ENCODE measurements at places on chromosomes 13 and 19.

DNA sequence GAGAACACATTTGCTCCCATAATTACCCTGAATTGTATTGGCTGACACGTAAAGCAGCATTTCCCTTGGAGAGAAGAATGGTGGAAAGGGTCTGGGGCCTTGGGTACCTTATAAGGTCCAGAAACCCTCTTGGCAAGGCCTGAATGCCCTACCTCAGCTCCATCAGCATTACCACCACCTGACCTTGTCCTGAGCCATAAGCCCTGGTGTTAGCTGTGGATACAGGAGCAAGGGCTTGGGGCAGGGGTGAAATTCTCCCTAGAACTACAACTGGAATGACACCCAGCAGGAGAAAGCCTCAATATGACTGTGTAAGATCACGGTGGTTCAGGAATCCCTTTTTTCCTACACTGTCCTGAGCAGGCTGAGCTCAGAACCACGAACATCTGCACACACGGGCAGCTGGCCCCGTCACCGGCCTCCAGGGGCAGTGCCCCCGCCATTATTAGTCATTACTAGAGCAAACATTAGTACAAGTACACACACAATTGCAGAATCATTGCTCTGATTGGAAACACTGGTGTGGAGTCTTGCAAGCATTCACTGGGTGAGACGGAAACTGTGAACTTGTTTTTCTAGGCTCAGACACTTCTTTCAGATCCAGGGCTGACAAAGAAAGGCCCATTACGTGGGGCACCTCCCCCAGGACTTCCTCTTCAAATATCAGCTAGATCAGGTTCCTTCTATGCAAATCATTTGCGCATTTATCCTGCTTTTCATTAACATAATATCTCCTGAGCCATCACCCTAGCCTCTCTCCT, 26.8 kb upstream of the MTIF3 start:
- DNase-seq: no peak

GRCh38 chr19:52584736-52585440, 14.8 kb downstream of the ZNF701 start:
- DNase-seq: no peak

DNA sequence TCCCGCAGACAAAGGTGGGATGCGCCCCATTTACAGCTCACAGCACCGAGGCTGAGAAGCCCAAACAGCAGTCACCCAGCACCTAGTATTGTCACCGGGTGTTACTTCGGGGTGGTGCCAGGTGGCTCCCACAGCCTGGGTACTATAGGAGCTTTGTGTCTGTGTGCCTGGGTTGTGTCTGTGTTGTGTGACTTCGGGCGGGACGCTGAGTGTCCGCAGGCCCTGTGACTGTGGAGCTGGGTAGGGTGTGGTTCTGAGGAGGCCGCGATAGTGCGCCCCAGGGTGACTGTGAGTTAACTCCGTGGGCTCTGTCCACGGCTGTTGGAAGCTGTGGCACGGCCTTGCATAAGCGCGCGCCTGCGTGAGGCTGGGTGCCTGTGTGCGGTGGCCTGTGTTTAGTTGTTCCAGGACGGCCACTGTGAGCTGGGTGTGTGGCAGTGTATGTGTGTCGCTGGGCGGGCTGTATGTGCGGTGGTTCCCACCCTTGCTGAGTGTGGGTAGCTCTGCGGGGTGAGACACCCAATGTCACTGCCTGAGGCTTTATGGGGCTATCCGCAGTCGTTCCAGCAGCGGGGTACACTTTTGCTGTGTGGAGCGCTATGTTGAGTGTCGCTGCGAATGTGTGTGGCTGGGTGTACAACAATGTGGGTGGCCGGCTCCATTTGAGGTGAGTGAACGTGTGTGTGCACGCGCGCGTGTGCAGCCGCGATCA, 559 bp upstream of the SSBP4 start:
- no peak for DNase-seq

GRCh38 chr19:2171349-2172145, 7.8 kb downstream of the DOT1L start:
- peak; percentile 44 for DNase-seq

- DNase-seq: no peak
Observed at GRCh38 chr19:41735071-41735600, 20.2 kb upstream of the CEACAM6 start.

- DNase-seq: no peak
Observed at GRCh38 chr13:32285633-32285965, 29.6 kb downstream of the ZAR1L start.

GRCh38 chr19:3062165-3063105, at the start of gene TLE5:
TSS of gene TLE5 (minus strand) at chr19:3062495. CDS start at chr19:3062200, 295 bp downstream.
- peak; percentile 59 for DNase-seq

DNA sequence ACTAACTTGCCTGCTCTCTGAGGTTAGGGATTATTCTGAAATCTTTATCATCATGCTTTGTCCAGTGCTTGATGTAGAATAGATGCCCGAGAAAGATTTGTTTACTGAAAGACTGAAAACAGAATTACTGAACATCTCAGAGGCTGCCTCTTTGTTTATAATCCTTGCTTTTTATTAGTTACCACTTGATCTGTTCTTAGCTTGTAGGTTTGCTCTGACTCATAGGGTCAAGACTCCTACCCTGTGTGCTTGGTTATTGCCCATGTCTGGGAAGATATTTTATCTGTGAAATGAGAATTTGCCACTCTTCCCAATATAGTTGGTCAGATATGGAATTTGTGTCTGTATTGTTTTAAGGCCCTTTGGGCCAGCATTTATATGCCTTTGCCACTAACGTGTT, 675.3 kb downstream of the DIAPH3 start:
- DNase-seq: no peak

- no peak for DNase-seq
Observed at GRCh38 chr13:45895881-45896280, 44.3 kb upstream of the SIAH3 start.

DNA sequence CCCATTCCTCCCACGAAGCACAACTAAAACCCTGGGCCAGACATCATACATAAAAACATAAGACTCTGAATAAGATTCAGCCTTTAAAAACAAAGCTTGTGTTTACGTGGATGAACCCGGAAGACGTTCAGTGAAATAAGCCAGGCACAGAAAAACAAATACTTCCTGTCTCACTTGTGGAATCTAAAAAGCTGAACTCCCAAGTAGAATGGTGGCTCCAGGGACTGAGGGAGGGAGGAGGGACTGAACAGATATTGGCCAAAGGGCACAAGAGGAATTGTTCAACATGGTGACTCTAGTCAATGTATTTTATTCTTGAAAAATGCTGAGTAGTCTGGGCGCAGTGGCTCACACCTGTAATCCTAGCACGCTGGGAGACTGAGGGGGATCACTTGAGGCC, 35.7 kb upstream of the TPM4 start:
- DNase-seq: no peak

- no peak for DNase-seq
Observed at GRCh38 chr13:102768909-102769308, 4.7 kb downstream of the TEX30 start.

All from stimulated activated CD4-positive, alpha-beta T cell treated with anti-CD3 and anti-CD28 coated beads, Interleukin-15, amount 100 ng/mL, for 1 hour (primary cell).